ENCODE measurements at places on chromosomes 4 and X.

DNA sequence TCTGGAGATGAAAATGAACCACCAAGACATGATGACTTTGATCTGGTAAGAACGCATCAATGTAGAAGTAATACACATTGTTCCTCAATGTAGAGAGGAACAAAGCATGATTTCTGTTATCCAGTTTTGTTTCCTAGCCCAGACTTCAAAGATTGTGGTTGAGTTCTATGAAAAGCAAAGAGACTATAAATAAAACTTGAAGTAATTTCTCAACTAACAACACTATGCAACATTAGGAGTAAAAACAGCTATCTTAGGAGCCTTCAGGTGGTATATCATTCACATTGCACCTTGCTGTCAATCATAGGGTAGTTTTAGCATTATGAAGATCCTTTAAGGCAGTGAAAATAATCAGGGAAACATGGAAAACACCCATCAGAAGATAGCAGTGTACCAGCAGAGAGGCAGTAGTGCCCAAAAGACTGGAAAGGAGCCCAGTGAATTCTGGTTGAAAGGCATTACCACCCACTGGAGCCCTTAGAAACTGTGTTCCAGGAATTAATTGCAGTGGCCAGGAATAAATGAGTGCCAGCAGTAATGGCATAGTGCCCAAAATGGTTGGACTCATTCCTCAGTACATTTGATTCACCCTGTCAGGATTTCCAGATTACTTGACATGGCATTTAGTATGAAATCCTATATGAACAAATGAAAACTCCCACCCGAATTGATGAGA is 300.7 kb upstream of the CXXC4 start:
- DNase-seq = no peak

GRCh38 chr4:158778712-158779111 is 9.9 kb downstream of the FNIP2 start:
- DNase-seq = no peak

- no peak for DNase-seq
These were observed 90.2 kb downstream of the ARHGAP10 start for GRCh38 chr4:147822128-147822527.

DNA sequence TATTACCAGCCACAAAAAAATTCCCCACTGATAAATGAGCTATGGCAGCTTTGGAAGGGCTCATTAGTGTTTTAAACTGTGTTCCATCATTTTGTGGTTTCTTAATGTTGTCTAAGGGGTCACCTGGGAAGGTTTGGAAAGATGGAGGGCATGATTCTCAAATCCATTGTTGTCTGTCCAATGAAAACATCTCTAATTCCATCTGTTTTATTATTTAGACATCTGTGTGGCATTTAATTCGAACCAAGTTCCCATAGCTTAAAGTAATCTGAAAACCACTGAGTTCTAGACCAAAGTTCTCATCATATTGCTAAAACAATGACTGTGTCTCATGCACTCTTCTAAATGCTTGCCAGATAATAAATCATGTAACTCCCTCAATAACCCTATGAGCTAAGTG is 103.8 kb upstream of the PPP3CA start:
- DNase-seq = no peak

DNA sequence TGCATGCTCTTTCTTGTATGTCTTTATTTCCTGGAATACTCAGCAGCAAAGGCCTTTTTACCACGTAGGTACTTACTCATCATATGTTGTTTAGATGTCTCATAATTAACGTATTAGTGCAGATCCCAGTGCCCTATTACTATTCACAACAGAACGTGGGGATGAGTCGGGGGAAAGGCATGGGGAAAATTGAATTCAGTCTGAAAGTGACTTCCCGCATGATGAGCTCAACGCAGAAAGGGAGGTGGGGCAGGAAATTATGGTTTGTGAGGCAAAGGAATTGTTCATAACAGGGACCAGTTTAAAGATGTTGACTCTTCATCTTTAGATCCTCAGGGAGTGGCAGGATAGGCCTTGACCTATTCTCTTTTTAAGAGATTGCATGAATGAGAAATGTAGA is 2.0 kb upstream of the TMPRSS11D start:
- no peak for DNase-seq

DNA sequence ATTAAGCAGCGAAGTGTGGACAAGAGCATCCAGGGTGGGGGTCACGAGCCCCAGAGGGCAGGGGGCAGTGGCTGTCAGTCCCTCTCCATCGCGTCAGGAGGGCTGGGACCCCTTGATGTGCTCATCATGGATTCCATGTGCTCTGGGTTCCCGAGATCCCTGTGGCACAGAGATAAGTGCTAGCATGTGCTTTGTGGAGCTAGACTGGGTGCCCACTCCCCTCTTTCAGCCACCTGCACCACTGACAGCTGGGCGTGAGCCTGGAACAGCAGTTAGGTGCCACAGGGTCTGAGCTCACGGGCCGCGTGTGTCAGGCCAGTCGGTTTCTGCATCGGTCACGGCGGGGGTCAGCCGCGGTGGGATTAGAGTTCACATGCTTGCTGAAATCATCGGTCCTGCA is 24.3 kb downstream of the CPZ start:
- no peak for DNase-seq

DNA sequence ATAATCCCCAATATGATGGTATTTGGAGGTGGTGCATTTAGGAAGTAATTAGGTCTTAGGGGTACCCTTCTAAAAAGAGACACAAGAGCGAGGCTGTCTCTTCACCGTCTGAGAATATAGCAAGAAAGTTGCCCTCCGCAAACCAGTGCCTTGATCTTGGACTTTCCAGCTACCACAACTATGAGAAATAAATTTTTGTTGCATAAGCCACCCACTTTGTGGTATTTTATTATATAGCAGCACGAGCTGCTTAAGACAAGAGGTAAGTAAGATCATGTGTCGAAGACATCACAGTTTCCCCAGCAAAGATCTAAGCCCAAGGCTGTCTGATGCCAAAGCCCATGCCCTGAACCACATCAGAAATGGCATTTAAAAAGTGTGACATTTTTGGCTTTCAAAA is 9.6 kb upstream of the EXOSC9 start:
- no peak for DNase-seq

DNA sequence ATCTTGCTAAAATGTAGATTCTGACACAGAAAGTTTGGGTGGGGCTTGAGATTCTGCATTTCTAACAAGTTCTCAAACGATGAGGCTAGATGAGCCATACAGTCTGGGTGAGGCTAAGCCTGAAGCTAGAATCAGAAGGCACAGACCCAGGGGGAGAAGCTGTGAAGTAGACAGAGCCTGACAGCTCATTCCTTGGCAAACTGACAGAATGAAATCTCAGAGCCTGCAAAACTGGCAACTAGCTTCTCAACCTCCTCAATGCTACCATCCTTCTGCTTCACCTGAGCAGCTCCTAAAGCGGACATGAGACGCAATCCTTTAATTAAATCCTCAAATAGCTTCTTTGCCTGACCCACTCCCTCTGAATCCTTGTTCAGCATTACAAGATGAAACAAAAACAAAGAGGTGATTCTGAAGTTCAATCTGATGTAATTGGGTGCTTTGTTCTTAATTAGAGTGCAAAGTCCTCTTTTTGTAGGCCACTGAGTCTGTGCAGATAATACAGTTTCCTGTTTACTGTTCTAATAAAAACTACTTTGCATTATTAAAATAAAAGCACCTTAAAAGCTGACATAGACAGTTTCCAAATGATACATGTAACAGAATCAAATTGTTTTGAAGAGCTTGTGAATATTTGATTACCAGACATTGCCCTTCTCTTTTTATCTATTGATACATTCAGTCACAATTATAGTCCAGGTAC is 71.0 kb upstream of the BMP2K start:
- DNase-seq = no peak

- DNase-seq = no peak
These were observed 165.7 kb downstream of the BANK1 start for GRCh38 chr4:101956068-101956825.

DNA sequence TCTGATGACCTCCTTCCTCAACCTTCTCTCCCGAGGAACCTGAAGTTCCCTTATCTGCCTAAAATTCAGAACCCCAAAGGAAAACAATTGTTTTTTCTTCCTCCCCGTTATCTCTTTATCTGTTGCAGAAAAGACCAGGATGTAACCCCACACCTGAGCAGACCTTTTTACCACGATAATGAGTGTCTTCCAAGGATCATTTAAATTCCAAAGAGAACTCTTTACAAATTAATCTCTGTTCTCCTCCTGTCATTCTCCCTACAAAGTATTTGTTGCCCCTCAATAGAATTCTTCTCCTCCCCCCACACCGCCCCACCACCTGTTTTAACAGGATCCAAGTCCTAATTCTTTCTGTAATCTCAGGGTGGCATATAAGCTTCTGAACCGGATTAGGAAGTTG is 78.5 kb upstream of the NLGN4X start:
- no peak for DNase-seq

- peak; percentile 57 for DNase-seq
These were observed at the start of gene HAND2 for GRCh38 chr4:173529477-173530325. TSS of gene HAND2 (minus strand) at chr4:173530229. CDS start at chr4:173529289, 940 bp downstream.

DNA sequence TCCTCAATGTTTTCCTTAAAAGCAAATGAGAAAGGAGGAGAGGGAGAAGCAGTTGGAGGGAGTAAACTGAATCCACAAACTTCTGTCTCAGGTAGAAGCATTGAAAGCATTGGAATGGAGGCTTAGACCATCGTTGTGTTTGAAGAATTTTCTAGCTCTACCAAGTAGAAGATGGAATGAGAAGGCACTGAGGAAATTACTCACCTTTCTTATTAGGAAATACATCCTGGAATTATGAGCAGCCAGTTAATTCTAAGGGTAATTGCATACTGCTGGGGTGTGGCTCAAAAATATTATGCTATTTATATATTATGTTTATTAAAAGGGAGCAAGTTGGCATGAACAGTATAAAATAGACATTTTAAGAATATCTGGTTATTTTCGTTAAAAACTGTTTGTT is 12.9 kb downstream of the PGM2 start:
- DNase-seq = no peak

- DNase-seq = no peak
These were observed 45.8 kb downstream of the PHOX2B start for GRCh38 chr4:41702770-41703169.

DNA sequence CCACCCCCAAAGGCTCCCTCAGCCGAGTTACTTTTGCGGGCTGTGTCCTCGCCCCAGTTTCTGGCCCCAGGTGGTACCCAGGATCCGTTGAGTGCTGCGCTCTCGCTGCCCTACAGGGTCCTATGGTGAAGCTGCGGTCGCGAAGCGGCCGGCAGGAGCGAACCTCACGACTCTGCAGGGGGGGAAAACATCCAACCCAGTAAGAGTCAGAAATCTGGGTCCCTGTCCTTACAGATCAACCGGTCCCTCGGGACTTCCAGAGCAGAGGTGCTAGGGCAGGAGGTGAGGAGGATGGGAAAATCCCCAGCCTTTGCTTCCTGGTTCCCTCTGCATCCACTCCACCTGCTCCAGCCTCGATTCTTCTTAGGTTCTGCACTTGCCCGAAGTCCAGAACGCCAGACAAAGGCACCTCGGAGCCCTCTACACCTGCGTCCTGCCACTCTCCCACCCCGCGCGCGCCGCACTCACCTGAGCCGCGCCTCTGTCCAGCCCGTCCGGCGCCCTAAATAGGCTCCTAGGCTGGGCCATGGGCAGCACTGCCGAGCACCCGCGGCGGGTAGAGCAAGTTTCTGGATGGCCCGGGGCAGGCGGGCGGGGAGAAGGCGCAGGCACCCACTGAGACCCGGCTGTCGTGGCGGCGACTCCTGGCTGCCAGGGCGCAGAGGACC is at the start of gene HS3ST1:
TSS of gene HS3ST1 (minus strand) at position 664 of the 668 bp plus-strand sequence. CDS start 28,889 bp downstream, outside the sequence.
- DNase-seq = peak; percentile 13

GRCh38 chrX:13491061-13491460 is 78.3 kb upstream of the EGFL6 start:
- no peak for DNase-seq

- DNase-seq = no peak
These were observed 29.9 kb downstream of the DKK2 start for GRCh38 chr4:107006218-107006617.

DNA sequence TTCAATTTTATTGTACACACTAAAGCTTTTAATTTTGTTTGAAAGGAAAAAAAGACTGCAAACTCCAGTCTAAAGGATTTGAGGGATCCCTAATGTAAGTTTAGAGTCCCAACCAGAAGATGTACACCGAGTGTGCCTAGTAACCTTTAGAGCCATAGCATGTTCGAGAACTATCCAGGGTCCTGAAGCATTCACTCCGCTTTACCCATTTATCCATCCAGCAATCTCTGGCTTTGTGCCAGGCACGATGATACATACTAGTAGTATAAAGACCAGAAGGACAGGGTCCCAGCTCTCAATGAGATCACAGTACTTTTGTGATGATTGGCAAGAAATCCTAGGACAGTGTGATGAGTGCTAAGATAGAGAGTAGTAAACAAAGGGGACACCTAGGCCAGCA is 168.7 kb downstream of the STK32B start:
- peak; percentile 41 for DNase-seq

GRCh38 chrX:72358313-72358712 is 52.6 kb upstream of the CITED1 start:
- no peak for DNase-seq

GRCh38 chr4:151771664-151772063 is 10.9 kb upstream of the GATB start:
- DNase-seq = no peak

GRCh38 chr4:100504086-100504874 is 13.5 kb downstream of the EMCN start:
- DNase-seq = no peak

- DNase-seq = no peak
These were observed 100.2 kb downstream of the TSPAN7 start for GRCh38 chrX:38661561-38661960.

- DNase-seq = peak; percentile 67
These were observed at the start of gene GPRASP2 for GRCh38 chrX:102712216-102712966. TSS of gene GPRASP2 (plus strand) at chrX:102712448. CDS start at chrX:102714870, 2,422 bp downstream.

DNA sequence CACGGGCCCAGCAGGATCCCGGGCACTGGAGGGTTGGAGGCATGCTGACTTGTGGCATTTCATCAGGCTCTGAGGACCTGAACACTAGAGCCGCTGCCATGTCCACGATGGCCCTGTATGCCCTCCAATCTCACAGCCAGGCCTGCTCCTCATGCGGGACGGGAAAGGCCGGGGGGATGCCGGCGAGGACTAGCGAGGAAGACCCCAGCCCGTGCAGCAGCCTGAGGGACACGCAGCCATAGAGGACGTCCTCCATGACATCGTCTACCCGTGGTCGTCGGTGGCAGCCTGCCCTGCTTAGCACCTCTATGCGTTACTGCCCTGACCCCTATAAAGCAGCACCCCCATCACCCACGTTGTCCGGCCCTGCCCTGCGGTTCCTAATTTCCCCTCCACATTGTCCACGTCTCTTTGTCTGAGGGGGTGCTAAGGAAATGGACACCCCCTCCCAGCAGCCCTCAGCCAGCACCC is 32.6 kb downstream of the HMX1 start:
- no peak for DNase-seq

GRCh38 chr4:3365871-3366842 is 73.3 kb downstream of the RGS12 start:
- no peak for DNase-seq

DNA sequence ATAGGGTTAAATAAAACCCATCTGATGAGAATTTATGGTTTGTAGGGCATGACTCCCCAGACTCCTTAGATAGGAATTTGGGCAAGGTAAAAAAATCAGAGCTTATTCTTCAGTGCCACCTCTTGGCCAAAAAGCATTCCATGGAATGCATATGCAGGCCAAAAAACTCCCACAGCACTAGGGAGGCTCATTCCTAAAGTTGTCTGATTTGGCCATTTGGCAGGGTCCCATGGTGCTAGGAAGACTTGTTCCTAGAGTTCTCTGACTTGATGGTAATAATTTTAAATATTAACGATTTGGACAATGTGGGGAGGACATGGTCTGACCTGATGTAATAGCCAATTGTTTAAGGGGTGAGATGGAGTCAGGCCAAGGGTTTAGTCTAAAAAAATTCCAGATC is 93.0 kb downstream of the SPIN4 start:
- no peak for DNase-seq

All from nephron progenitor cell (in vitro differentiated cells).